EL (cell line): ENCODE measurements at places on chromosomes 16 and 17.
A peak's percentile ranks its signal among the peaks of the same experiment; 100 is the strongest.

DNA sequence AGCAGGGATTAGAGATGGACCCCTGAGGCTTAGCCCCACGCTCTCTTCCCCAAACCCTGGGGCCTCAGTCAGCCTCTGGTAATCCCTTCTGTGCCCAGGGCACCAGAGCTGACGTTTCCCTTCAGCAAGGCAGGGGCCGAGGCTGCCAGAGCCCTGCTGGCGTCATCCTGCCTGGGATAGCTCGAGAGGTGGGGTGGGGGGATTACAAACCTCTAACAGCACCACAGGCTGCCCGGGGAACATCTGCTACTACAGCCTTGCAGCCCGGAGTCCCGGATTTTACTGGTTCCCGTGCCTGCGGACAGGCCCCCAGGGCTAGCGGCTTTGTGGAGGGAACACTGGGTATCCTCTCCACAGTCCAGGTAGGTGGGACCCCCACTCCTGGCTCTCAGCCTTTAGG is at the start of gene AANAT:
Gene AANAT (plus strand): TSS at position 238 of the 400 bp plus-strand sequence. CDS start 1,144 bp downstream, outside the sequence.
- DNase-seq: no peak

- DNase-seq: peak; percentile 86
These were observed 12.1 kb downstream of the HSD3B7 start for GRCh38 chr16:30996985-30997724.

DNA sequence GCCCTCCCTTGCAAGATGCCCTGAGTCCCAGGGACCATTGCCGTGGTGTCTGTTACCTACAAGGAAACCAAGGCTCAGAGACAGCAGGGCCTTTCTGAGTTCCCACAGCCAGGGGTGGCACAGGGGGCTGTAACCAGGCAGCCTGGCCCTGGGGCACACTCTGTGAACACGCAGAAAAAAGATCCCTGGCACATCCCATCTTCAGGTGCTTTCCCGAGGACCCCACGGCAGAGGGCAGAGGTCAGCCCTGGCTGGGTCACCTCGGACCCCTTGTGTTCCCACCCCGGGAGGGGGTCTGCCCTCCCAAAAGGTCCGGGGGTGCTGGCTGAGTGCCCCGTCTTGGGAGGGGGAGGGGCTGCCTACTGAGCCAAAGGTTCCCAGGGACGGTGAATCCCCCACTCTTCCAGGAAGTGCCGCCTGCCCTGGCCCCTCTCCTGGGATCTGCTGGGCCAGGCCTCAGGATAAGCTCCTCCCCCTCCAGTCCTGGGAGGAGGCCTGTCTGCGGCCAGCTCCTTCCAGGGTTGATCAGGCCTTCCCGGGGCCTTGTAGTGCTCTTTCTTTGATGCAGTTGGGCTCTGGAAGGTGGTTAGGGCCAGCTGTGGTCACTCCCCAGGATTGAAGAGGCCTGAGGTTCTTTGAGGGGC is 8.1 kb downstream of the GLIS2 start:
- peak; percentile 40 for DNase-seq

DNA sequence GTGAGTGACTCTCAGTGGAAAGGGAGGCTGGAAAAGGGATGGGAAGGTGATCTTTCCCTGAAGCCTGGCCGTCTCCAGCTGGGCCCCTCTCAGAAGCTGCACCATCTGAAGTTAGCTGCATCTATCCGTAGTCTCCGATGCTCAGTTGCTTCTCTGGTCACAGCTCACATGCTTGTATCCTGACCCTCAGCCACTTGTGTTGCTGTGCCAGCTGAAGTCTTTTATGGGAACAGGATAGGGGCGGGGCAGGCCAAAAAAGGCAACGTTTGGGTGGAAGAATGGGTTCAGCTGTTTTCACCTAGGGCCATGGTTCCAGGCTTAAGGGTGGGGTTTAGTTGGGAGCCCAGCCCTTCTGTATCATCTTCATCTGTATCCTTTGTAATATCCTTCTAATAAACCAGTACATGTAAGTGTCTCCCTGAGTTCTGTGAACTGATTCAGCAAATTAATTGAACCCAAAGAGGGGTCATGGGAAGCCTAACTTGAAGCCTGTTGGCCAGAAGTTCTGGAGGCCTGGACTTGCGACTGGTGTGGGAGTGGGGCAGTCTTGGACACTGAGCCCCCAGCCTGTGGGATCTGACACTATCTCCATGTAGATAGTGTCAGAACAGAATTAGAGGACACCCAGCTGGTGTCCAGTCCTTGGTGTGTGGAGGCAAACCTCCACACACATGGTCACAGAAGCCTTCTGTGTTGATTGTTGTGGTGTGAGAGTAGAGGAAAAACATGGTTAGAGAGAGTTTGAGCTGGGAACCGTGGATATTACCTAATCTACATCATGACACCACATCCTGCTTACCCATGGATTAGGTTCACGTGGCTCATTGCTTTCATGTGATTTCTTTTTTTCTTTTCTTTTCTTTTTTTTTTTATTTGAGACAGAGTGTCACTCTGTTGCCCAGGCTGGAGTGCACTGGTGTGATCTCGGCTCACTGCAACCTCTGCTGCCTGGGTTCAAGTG is 49.3 kb upstream of the FBXO47 start:
- DNase-seq: no peak

DNA sequence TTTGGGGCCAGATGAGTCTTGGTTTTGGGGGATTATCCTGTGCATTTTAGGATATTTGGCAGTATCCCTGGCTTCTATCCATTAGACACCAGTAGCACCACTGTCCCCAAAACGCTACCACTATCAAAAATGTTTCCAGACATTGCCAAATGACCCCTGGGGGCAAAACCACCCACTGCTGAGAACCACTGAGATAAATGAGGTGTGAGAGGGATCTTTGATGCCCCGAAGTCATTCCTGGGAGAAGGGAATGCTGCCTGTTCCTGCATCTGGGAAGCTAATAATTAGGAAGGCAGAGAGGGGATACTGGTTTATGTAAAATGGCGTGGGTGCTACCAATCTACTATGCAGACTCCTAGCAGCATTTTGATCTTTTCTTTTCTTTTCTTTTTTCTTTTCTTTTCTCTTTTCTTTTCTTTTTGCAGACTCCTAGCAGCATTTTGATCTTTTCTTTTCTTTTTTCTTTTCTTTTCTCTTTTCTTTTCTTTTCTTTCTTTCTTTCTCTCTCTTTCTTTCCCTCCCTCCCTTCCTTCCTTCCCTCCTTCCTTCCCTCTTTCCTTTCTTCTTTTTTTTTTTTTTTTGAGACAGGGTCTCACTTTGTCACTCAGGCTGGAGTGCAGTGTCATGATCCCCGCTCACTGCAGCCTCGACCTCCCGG is 8.8 kb upstream of the MT3 start:
- DNase-seq: no peak

GRCh38 chr17:82835122-82835521 is 4.7 kb downstream of the ZNF750 start:
- DNase-seq: no peak

- no peak for DNase-seq
These were observed 275.1 kb upstream of the MYOCD start for GRCh38 chr17:12390631-12391030.

DNA sequence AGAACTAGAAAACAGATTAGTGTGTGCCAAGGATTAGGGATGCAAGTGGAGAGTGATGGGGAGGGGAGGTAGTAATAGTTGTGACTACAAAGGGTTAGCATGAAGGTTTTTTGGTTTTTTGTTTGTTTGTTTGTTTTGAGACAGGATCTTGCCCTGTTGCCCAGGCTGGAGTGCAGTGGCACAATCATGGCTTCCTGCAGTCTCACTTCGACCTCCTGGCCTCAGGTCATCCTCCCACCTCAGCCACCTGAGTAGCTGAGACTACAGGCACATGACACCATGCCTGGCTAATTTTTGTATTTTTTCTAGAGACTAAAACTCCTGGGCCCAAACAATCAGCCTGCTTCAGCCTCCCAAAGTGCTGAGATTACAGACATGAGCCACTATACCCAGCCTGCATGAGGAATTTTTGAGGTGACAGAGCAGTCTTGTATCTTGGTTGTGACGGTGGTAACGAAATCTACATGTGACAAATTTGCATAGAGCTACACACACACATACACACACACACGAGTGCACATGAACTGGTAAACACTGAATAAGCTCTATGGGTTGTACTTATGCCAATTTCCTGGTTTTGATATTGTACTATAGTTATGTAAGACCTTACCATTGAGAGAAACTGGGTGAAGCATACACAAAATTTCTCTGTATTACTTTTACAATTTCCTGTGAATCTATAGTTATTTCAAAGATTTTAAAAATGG is 59.6 kb upstream of the TOM1L1 start:
- no peak for DNase-seq

DNA sequence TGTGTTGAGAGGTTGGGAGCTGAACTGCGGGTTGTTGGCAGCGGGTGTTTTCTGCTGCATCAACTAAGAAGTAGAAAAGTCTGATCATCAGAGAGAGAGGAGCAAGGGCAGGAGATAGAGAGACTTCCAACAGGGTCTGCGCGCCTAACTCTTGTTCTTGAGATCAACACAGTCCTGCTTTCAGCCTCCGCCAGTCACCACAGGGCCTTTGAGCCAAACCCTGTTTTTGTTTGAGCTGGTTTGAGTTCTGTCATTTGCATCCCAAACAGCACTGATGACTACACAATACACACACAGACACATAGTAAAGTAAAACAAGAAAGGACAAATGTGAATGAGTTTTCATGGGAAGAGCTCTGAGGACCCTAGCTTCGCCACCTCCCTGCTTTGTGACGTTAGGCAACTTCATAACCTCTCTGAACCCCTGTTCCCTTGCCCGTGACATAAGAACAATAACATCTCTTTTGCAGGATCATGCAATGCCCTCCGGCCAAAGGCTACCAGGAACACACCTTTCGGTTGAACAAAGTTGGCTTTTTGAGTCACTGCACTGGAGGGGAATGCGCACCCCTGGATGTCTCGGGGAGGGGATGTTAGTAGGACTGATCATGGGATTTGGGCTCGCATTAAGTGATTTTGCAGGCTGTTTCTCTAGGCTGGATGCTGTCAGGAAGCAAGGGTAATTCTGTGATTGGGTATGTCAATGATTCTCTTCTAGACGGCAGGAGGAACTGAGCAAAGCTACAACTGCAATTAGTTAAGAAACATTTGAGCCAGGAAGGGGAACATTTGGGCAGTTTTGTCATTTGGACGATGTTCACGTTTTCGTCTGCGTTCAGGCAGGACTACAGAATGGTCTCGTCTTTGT is 92.3 kb downstream of the C16orf78 start:
- no peak for DNase-seq

- no peak for DNase-seq
These were observed 48.1 kb upstream of the SIAH1 start for GRCh38 chr16:48433116-48433849.

DNA sequence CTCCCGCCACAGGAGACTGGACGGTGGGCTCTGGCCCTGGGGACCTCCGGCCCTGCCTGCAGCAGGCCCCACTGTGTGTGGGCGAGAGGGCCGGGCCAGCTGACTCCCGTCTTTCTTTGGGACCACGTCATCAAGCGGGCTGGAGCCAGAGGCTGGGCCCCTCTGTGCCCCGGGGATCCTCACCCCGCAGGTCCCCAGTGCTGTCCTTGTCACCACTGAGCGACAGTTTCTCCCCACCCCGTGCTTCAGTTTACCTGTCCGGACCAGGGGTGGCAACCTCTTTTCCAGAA is 181.9 kb upstream of the ZNF469 start:
- no peak for DNase-seq

DNA sequence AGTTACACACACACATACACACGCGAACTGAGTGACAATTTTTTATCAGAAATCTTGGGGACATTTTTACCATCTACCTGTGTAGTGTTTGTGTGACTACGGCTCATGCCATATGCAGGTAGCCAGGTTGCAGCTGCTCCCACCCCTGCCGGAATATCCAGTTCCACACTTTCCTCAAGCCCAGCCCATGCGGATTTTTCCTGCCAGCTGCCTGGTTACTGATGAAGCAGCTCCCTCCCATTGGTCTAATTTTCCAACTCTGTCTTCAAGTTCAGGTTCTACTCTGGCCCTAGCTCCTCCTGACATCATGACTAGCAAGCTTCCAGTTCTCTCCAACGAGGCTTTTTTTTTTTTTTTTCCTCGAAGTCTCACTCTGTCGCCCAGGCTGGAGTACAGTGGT is 4.8 kb downstream of the GSG1L2 start:
- peak; percentile 17 for DNase-seq

GRCh38 chr16:22648141-22648540 is 137.4 kb downstream of the NPIPB5 start:
- no peak for DNase-seq

- peak; percentile 60 for DNase-seq
These were observed 49.8 kb upstream of the XYLT1 start for GRCh38 chr16:17520561-17520960.

GRCh38 chr16:52351451-52351850 is 195.5 kb downstream of the TOX3 start:
- no peak for DNase-seq

GRCh38 chr17:5667871-5668270 is 83.6 kb upstream of the NLRP1 start:
- no peak for DNase-seq

GRCh38 chr17:14320734-14321475 is 20.0 kb downstream of the HS3ST3B1 start:
- no peak for DNase-seq

DNA sequence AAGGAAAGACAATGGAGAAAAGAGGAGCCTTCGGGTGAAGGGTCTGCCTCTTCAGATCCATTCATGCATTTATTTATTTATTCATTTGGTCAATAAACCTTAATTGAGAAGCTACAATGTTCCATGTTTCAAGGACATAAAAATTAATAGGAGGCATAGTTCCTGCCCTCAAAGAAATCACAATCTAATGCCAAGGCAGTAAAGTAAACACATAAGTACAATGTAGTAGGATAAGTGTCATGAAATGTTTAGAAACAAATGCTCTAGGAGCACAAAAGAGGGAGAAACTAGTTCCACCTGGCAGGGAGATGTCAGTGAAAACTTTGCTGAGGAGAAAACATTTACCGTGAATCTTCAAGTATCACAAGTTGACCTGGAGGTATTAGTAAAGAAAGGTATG is 103.5 kb upstream of the NOG start:
- DNase-seq: no peak

DNA sequence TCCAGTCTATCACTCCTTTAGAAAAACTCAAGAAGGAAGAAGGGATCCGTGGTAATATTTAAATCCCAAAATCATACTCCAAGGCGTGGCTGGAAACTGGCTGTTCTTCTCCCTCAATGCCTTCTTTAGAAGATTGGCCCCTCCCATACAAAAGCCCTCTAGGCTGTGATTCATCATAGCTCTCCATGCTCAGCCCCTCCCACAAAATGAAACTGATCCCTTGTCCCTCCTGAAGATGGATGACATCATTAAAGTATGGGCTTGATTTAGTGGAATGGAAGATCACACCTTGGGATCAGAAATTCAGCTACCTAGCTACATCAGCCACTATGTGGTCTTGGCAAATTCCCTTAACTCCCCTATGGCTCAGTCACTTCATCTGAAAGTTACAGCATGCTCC is 4.1 kb downstream of the GRIN2A start:
- DNase-seq: peak; percentile 61

GRCh38 chr17:65198653-65199382 is 61.6 kb downstream of the RGS9 start:
- DNase-seq: peak; percentile 62

DNA sequence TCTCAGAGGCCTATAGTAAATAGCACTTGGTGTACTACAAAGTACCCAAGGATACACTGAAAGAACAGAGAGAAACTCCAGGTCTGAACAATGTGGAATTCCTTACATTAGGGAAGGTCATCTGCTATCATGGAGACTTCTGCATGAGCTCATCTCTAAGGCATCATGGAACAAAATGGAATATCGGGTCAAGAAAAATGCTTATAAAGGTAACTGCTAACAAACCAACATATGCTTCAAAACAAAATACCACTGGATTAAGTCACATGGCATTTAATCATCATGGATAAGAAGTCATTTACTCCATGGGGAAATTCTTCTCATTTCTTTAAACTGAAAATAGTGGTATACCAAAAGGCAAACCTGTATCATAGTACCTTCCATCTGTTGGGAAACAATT is 34.2 kb downstream of the TXNDC11 start:
- DNase-seq: peak; percentile 63

- peak; percentile 95 for DNase-seq
These were observed at the start of gene NRN1L for GRCh38 chr16:67884684-67885083. Gene NRN1L, plus strand, starts transcription at chr16:67884885. Its CDS starts 19 bp downstream, at chr16:67884904.
